ENCODE measurements at places on chromosomes 2 and 18. TPM values are rescaled to one million over a fixed set of nuclear protein-coding genes. Genes with fewer than 3 reads are reported as not detected.

Gene CPO
- total RNA-seq, result not detected

Gene AQP12A
- not detected for total RNA-seq

Gene RTP5
- total RNA-seq, result 0.21 TPM

DNA sequence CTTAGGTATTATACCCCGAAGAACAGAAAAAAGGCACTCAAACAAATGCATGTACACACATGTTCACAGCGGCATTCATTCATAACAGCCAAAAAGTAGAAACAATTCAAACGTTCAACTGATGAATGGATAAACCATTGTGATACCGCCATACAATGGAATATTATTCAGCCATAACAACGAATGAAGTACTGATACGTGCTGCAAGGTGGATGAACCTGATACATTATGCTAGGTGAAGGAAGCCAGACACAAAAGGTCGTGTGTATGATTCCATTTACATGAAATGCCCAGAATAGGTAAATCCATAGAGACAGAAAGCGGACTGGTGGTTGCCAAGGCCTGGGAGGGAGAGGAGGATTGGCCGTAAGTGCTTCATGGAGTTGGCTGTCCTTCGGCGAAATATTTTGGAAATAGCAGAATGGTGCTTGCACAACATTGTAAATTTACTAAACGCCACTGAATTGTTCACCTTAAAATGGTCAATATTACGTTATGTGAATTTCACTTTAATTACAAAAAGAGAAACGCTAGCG is 750 bp upstream of the RMP24 start:
- no peak for DNase-seq

GRCh38 chr18:75544051-75544481 is 116.6 kb upstream of the SMIM21 start:
- no peak for DNase-seq

Gene HOXD4
- total RNA-seq, result 22.4 TPM

GRCh38 chr2:98538280-98539041 is 69.9 kb downstream of the COA5 start:
- DNase-seq, result no peak

DNA sequence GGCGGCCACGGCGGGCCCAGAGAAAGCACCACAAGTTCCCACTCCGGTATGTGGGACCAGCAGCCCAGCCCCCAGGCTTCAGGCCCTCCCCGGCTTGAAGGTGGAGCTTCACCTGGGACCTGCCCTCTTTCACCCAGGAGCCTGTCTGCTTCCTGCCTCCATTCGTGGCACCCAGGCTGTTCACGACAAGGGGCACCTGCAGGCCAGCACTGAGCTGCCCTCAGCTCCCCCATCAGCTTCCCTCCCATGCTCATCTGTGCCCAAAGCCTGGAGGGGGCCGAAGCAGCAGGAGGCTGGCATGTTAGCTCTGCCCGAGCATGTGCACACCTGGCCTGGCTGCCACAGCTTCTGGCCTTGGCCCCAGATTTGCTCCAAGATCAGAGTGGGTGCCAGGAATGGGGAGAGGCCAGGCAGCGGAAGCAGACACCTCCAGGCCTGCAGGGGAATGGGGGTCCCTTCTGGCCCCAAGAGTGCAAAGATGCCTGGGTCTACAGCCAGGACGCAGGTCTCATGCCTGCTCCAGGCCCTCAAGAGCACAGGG is 312.4 kb upstream of the SYT4 start:
- no peak for DNase-seq

DNA sequence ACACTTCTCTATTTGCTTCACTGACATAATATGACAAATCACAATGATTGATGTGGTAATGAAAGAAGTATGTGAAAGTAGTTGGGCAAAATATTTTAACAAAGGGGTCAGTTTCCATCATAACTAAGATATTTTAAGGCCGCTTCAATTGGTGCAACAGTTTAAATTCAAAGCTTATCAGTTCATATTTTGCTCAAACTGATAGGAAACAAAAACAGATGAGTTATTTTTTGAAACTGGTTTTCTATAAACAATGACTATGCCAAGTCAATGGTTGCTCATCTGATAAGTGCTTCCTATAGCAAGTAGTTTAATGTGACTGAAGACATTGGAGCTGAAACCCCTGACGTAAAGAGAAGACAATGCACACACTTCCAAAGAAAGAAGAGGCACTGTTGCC is 1290.7 kb downstream of the SUCLG1 start:
- no peak for DNase-seq

GRCh38 chr2:116467243-116467642 is 1347.2 kb upstream of the DDX18 start:
- DNase-seq, result no peak

Gene IKZF2
- 118 TPM for total RNA-seq

- DNase-seq, result no peak
Measured at GRCh38 chr2:101152272-101153076, 1.3 kb upstream of the TBC1D8 start.

- no peak for DNase-seq
Measured at GRCh38 chr2:175500255-175500654, 318.7 kb upstream of the ATP5MC3 start.

DNA sequence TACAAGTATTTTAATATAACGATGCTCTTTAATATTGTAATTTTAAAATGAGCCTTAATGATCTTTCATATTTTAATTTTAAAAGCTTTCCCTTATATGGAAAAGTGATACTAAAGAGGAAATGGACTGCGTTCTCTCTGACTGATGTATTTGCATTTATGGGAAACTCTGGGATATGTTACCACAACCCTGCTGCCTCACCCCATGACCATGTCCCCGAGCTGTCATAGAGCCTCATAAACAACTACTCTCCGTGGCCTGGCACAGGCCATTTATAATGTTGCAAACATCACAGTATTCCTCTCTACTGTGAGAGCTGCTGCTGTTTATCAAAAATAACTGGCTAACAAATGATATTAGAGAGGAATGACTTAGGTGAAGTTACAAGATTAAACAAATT is 75.8 kb upstream of the SEC11C start:
- no peak for DNase-seq

Gene TTL
- 22.2 TPM for total RNA-seq

DNA sequence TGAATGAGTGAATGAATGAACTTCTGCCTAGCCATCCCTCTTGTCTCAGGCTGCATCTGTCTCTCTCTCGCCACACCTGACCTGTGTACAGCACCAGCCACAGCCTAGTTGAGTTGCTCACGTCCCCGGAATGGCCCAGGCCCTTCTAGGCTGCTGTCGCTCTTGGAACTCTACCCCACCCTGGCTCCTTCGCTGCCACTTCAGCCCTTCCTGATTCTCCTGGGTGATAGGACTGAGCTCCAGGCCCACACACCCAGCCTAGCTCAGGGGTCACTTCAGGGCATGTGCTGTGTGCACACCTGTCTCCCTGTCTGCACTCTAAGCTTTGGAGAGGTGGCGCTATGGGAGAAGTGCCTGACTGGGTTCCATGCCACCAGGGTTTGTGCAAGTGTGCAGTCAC is 236.6 kb downstream of the GLI2 start:
- no peak for DNase-seq

DNA sequence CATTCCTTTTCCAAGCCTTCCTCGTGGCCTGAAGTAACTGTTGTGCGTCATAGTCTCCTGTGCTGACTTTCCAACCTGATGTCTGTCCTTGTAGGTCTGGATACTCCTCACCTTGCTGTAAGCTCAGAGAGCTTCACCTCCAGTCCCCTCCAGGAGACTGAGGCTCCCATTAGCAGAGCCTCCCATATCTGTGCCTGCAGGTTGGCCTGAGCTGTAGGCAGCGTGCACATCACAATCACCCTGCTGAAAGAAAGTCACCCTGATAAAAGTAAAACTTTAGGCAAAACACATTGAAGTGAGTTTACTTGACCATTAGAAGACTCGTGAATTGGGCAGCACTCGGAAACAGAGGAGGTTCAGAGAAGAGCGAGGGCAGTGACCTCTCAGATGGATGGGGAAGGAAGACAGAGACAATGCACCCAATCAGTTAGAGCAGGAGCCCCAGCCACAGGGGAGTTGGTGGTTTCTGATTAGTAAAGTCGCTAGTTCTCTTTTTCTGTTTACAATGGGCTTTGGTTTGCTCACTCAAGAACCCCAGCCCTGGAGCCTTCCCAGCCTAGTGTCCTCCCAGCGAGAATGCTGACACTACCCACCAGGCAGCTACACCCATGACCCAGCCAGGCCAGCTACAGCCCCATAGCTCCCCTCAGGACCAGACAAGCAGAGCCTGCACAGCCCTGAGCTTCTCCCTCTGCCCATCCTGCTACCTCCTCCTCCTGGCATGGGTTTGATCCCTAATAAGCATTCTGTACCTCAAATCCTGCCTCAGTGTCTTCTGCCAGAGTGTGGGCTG is 12.1 kb upstream of the TPO start:
- no peak for DNase-seq

GRCh38 chr2:164737612-164738081 is 104.0 kb downstream of the COBLL1 start:
- peak; percentile 50 for DNase-seq

GRCh38 chr2:27025281-27025800 is 7.4 kb upstream of the TMEM214 start:
- DNase-seq, result no peak

Gene TUBA3E
- not detected for total RNA-seq

DNA sequence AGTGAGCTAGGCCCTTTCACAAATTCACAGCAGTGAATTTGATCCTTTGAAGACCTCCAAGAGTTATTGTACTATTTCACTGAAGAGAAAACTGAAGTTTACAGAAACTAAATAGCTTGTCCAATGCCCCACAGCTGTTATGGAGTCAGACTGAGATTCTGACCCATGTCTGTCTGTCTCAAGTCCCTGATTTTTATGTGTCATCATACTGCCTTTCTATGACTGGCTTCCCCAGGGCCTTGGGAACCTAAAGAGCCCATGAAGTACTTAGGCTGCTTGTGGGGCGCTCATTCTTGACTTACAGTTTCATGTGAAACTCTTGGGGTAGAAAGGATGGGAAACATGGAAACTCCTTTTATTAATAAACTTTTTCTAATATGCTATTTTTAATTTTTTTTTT is 107.7 kb downstream of the ATL2 start:
- DNase-seq, result no peak

Gene CCL20
- total RNA-seq, result 2.3 TPM

- DNase-seq, result no peak
Measured at GRCh38 chr2:231854616-231855125, 68.4 kb downstream of the COPS7B start.

- DNase-seq, result no peak
Measured at GRCh38 chr18:58180738-58181353, 136.8 kb downstream of the NEDD4L start.

DNA sequence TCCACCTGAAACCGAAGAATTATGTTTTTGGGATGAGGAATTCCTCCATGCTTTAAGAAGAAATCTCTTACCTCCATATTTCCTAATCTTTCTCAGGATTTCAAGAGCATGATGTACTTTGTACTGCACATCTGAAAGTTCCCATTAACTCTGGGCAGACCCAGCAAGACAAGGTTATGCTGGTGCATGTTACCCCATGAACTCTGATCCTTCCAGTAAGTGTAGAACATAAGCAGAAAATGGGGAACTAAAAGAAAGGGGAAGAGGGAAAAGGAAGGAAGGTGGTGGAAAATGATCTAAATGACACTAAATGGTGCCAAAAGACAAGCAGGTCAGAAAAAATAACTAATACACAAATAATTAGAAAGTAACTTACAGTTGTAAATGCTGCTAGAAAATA is 50.7 kb downstream of the STRN start:
- no peak for DNase-seq

- no peak for DNase-seq
Measured at GRCh38 chr2:86140969-86141392, 34.9 kb downstream of the PTCD3 start.

GRCh38 chr2:54076586-54076985 is 38.8 kb upstream of the ACYP2 start:
- DNase-seq, result no peak

GRCh38 chr2:151181524-151181923 is 80.1 kb downstream of the RBM43 start:
- no peak for DNase-seq

- no peak for DNase-seq
Measured at GRCh38 chr2:61811821-61812220, 42.0 kb downstream of the FAM161A start.

Gene RNF125
- total RNA-seq, result 9.2 TPM

GRCh38 chr2:233354971-233355574 is 779 bp downstream of the DGKD start:
- DNase-seq, result no peak

DNA sequence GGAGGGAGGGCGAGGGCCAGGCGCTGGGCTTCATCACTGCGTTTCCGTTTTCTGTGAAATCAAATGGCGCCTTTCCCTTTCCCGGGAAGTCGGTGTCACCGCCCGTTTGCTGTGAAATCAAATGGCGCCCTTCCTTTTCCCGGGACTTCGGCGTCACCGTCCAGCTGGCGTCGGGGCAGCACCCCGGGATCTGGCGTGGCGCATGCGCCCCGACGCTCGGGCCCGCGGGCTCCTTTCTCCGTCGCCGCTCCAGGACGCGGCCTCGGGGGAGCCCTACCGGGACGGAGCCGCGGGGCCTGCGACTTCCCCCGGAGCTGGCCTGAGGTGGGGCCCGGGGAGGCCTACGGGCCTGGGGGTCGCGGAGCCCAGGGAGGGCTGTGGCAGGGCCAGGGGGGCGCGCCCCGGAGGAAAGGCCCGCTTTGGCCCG is at the start of gene FAM228A:
FAM228A (plus strand) TSS at position 203 of the 427 bp plus-strand sequence. CDS start 428 bp downstream, outside the sequence.
- no peak for DNase-seq

GRCh38 chr2:216923706-216924105 is 63.8 kb upstream of the TNP1 start:
- DNase-seq, result no peak

Gene SPC25
- 0.47 TPM for total RNA-seq

- no peak for DNase-seq
Measured at GRCh38 chr18:55968550-55968949, 380.6 kb upstream of the TCF4 start.

DNA sequence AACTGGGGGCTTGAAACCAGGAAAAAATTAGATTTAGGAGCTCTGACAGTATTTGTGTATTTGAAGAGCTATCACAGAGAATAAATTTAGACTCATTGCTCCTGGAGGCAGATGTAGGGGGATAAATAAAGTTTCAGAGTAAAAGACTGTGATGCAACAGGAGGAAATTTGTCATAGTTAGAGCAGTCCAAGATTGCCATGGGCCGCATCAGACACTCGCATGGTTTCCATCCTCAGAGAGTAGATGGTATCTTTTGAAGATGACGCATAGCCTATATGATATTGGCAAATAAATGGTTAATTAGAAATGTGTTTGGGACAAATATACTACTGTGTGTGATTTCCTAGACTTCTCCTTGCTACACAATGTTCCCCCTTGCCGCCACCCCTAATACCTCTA is 170.5 kb downstream of the FTCDNL1 start:
- DNase-seq, result no peak
